ENCODE measurements at places on chromosomes 16 and 17.

GRCh38 chr16:11780991-11781680 is 15.9 kb downstream of the ZC3H7A start:
- no peak for DNase-seq

- no peak for DNase-seq
Observed at GRCh38 chr16:48949636-48950035, 332.0 kb downstream of the CBLN1 start.

DNA sequence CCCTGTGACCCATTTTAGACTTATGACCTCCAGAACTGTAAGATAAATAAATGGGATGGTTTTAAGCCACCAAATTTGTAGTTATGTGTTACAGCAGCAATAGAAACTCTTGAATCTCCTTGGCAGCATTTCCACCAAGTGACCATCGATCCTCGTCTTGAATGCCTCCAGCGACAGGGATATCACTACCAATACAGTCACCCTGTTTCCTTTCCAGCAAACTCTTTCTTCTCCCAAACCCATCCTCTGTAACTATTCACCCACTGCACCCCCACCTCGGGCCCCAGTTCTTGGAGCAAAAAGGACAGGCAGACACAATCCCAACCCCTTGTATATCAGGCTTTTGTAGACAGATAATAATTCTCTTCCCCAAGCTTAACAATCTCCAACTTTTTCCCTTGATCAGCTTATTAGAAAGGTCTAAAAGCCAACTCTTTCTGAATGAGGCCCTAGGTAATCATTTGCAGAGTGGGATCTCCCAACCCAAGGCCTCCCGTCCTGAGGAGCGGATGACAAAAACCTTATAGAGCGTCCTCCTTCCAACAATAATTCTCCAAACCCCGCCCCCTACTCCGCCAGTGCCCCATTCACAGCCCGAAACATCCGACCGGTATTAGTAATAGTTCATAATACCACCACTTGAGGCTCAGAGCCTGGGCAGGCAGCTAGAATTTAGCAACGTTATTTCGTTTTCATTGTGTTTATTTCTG is 14.7 kb upstream of the PLLP start:
- DNase-seq = peak; percentile 90

- DNase-seq = no peak
Observed at GRCh38 chr17:21381076-21381706, 5.0 kb downstream of the KCNJ12 start.

DNA sequence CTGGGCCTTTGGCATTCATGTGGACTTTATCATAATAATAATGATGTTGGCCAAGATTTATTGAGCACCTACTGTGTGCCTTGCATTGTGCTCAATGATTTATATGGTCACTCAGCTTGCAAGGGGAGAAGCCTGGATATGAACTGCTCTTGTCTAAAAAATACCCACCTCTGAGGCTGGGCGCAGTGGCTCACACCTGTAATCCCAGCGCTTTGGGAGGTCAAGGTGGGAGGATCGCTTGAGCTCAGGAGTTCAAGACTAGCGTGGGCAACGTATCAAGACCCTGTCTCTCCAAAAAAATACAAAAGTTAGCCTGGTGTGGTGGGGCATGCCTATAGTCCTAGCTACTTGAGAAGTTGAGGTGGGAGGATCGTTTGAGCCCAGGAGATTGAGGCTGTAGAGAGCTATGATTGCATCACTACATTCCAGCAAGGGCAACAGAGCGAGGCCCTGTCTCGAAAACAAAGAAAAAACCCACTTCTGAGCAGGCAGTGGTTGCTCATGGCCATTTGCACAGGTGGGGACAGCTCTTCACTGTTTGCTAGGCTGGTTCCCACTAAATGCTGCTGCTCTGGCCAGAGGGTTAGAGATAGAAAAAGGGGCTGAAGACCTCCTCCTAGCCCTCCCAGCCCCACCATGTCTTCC is 4.3 kb upstream of the ADGRG1 start:
- DNase-seq = peak; percentile 96

DNA sequence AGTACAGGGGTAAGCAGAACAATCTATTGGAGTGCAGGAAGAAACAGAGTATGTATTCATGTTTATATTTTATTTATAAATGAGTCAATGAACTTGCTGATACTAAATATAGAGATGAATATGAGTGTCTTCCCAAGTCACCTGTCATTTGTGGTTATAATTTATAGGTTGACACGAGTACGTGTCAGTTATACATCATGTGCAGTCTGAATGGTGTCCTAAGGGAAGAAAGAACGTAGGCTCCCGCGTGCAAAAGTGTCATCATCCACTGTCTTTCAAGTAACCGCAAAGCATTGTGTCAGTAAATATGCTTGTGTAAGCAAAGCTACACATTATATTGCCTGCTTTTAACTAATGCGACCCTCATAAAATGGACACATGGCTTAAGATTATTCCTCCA is 786.1 kb downstream of the KCNJ2 start:
- DNase-seq = no peak

- no peak for DNase-seq
Observed at GRCh38 chr17:56608944-56609343, 15.4 kb downstream of the NOG start.

GRCh38 chr17:61294777-61295176 is 104.9 kb upstream of the TBX2 start:
- peak; percentile 37 for DNase-seq

GRCh38 chr16:21300309-21301167 is 22.4 kb upstream of the CRYM start:
- peak; percentile 99 for DNase-seq

All from kidney glomerular epithelial cell (primary cell).